ENCODE measurements at places on chromosomes 12 and 14.
A peak's percentile ranks its signal among the peaks of the same experiment; 100 is the strongest.

- no peak for DNase-seq
These were observed 20.6 kb upstream of the YARS2 start for GRCh38 chr12:32776258-32776657.

DNA sequence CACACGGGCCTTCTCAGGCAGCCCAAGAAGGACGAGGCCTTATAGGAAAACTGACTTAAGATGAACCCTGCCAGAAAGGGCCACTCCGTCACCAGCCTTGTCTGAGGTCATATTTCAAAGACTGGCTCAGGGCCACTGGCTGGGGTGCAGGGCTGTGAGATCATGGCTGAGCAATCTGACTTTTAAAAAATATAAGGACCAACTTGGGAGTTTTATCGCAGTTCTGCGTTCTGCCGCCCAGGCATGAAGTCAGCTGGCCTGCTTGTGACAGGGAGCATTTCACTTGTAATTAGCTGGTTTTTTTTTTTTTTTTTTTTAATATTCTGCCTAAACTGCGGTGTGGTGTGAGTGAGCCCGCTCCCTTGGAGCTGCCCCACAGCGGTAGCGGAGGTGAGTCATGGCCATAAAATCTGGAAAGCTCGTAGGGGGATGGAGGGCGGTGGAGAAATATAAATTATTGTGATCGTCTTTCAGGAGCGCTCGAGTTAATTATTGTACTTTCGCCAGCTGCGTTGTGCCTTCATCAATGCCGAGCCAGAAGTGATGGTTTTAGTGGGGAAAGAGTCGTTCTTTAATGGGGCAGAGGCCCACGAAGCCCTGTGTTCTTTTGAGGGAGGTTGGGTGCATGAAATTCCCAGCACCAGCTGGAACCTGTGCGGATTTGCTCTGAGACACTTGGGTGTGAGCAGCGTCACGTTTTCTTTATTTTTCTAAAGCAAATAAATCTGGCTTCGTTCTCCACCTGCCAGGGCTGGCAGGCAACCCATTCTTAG, 231.9 kb downstream of the C12orf75 start:
- DNase-seq: peak; percentile 79

DNA sequence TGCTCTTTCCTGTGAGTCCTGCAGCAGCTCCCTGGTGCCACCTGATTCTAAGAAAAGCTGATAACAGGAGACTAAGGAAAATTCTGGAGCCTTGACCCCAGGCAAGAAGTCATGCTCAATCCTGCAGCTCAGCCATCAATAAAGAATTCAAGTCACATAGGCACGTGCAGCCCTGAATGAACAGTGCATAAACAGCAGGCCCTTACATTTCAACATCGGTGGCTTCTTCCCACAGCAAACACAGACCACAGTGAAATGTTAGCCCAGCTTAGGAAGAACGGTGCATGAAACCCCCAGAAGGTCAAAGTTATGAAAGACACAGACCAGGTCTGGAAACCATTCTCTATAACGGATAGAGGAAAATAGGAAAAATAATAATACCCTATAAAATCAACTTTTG, 10.5 kb downstream of the CINP start:
- no peak for DNase-seq

DNA sequence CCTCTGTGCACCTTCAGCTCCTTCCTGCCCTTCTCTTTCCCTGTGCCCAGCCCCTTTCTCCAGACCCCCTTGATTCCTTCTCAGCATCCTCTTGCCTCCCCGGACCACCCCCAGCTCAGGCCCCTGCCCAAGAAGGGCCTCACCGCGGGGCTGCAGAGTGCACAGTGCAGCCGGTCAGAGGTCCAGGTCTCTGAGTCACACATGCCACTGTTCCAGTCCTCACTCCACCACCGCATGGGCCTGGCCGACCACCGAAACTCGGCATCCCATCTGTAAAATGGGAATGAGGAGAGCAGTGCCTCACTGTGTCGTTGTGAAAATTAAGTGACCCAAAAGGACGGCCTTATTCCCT, 13.3 kb downstream of the BDKRB1 start:
- DNase-seq: no peak

- no peak for DNase-seq
These were observed 822 bp upstream of the POU6F1 start for GRCh38 chr12:51218607-51219161.

- no peak for DNase-seq
These were observed 158.7 kb downstream of the EGLN3 start for GRCh38 chr14:33792009-33792719.

GRCh38 chr12:102680304-102680703, 199.9 kb upstream of the IGF1 start:
- DNase-seq: no peak

- no peak for DNase-seq
These were observed 89.8 kb downstream of the RERG start for GRCh38 chr12:15131431-15131830.

- no peak for DNase-seq
These were observed 4.4 kb downstream of the CACNA1C start for GRCh38 chr12:2057041-2057794.

- no peak for DNase-seq
These were observed 56.4 kb upstream of the LTA4H start for GRCh38 chr12:96091833-96092232.

- no peak for DNase-seq
These were observed 30.5 kb downstream of the DPF3 start for GRCh38 chr14:72863216-72864006.

- no peak for DNase-seq
These were observed 41.2 kb downstream of the SLC25A21 start for GRCh38 chr14:37131205-37131604.

GRCh38 chr12:112852127-112852526, 54.6 kb upstream of the OAS1 start:
- DNase-seq: no peak

DNA sequence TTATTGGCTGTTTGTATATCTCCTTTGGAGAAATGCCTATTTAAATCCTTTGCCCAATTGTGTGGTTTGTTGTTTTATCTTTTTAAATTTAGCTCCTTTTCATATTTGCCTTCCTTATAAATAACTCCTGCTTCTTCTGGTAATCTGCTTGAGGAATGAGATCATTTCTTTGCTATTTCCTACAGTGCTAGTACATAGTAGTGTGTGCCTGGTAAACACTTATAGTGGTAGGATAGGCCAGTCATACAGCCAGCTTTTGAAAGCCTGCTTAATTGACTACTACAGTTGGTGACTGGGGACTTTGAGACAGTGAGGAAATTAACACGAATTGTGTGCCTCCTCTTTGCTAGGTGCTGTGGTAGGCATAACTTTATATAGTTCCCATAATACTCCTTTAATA, 68.7 kb downstream of the BORCS5 start:
- no peak for DNase-seq

DNA sequence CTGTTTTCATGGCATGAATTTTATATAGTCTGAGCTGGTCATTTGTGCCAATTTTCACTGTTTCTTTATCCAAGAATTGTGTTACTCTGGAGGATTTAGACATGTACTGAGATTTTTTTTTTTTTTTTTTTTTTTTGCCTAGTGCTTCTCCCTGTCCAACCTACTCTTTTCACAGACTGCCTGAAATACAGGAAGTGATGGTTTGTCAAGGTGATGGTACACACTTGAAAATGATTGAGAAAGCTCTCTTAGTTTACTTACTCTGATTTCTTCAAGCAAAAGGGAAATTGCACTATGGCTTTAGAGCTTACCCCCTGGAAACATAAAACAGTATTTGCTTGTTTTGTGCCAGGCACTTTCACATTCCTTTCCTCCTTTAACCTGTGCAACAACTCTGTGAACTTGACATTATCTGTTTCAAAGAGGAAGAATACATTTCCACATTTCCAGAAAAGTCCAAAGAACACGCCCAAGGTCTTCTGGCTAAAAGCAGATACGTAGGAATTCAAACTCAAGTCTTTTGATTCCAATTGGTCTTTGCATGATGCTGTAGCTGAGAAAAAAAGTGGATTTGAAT, 181.1 kb downstream of the SLC15A5 start:
- DNase-seq: no peak

Data from fibroblast of skin of left biceps (primary cell).